ENCODE measurements at places on chromosomes 7 and 10. TPM values are rescaled to one million over a fixed set of nuclear protein-coding genes. Genes with fewer than 3 reads are reported as not detected.

The ATG9B gene
- under 0.01 TPM for total RNA-seq

The ALOX5 gene
- 0.17 TPM for total RNA-seq

The AFAP1L2 gene
- total RNA-seq: 25.8 TPM

The TMEM213 gene
- total RNA-seq: not detected

The IFIT1 gene
- 0.50 TPM for total RNA-seq

The CASTOR2 gene
- 15.5 TPM for total RNA-seq

The SNCG gene
- 54.0 TPM for total RNA-seq

The PTF1A gene
- total RNA-seq: not detected

The CD36 gene
- total RNA-seq: 0.50 TPM

The ZNF680 gene
- total RNA-seq: 14.5 TPM

The SPDYE6 gene
- total RNA-seq: not detected

The CLRN3 gene
- not detected for total RNA-seq

The NXPH1 gene
- total RNA-seq: not detected

The HOXA9 gene
- 25.1 TPM for total RNA-seq

The LIMK1 gene
- 23.8 TPM for total RNA-seq

The OPALIN gene
- total RNA-seq: not detected

The RET gene
- 0.17 TPM for total RNA-seq

The THSD7A gene
- total RNA-seq: not detected

The FAM25A gene
- total RNA-seq: not detected

The H2BK1 gene
- not detected for total RNA-seq

The IKZF5 gene
- 6.5 TPM for total RNA-seq

The HOGA1 gene
- total RNA-seq: 0.43 TPM

The TET1 gene
- 0.24 TPM for total RNA-seq

The GJC3 gene
- total RNA-seq: not detected

The PTPRN2 gene
- 0.91 TPM for total RNA-seq

The GFRA1 gene
- total RNA-seq: not detected

The ANLN gene
- 7.7 TPM for total RNA-seq

All from mammary epithelial cell (primary cell).